ENCODE measurements at places on chromosomes 4 and X. TPM values are rescaled to one million over a fixed set of nuclear protein-coding genes. Genes with fewer than 3 reads are reported as not detected.

DNA sequence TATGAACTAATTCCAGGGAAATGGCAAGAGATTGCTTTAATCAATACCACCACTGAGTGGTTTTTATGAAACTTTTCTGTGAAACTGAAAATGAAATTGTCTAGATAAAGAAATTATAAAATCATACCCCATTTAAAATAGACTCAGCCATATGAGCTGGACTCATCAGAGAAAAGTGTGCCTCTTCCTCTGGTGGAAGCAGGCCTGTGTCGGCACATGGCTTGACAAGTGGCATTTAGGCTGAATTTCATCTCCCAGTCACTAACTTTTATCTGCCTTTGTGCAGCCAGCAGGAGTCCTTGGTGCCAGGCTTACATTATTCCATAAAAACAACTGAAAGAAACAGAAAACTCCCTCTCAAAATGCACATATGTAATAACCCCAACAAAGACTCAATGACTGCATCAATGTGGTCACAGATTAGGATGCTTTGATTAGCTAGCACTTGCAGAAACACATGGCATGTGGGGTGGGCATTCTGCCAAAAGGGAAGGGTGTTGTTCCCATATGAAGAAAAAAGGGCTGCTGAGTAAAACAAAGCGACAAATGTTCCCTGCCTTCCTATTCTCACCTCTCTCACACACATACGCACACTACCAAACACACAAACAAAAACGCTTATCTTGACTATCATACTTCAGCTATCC lies 232.3 kb downstream of the PABPC4L start:
- DNase-seq: peak; percentile 19

GRCh38 chrX:154046940-154047610 lies 27.4 kb upstream of the IRAK1 start:
- DNase-seq: no peak

GRCh38 chr4:36254371-36254770 lies 10.1 kb upstream of the ARAP2 start:
- no peak for DNase-seq

DNA sequence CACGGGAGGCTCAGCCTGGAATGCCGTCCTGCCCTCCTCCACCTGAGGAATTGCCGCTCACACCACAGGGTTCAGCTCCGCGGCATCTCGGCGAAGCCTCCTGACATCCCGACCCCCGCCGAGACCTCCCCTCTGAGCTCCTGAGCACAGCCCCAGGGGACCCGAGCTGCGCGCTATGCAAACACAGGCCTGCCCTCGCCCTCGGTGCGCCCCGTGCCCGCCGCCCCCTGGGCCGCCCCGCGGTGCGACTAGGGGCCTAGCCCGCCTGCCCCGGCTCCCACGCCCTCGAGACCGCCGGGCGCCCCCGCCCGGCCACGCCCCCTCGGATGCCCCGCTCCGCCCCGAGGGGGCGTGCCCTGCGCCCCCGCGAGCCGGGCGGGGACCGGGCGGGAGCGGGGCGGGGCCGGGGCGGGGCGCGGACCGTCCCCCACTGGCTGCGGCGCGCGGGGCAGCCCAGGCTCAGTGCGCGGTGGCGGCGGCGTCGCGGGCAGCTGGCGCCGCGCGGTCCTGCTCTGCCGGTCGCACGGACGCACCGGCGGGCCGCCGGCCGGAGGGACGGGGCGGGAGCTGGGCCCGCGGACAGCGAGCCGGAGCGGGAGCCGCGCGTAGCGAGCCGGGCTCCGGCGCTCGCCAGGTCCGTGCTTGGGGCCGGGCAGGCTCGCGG lies at the start of gene FGFR3:
Gene FGFR3 (plus strand): TSS at position 462 of the 664 bp plus-strand sequence. CDS start 642 bp downstream, outside the sequence.
- DNase-seq: no peak

GRCh38 chr4:118032691-118033090 lies 1.6 kb upstream of the NDST3 start:
- DNase-seq: peak; percentile 43

DNA sequence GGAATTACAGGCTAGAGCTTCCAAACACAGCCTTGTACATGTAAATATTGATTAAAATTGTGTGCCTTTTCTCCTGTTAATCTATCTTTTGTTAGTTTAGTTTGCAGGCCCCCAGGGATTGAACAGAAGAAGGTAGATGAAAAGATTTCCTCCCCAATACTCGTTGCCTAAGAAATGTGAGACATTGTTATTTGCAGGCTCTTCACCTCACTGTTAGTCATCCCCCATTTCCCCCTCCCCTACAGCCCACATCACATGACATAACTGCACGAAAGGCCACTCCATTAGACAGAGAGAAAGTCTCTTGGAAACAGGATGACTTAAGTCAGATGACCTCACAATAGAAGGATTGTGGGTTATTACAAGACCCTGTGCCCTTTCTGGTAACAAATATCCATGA lies 13.3 kb upstream of the MID1 start:
- DNase-seq: peak; percentile 95

DNA sequence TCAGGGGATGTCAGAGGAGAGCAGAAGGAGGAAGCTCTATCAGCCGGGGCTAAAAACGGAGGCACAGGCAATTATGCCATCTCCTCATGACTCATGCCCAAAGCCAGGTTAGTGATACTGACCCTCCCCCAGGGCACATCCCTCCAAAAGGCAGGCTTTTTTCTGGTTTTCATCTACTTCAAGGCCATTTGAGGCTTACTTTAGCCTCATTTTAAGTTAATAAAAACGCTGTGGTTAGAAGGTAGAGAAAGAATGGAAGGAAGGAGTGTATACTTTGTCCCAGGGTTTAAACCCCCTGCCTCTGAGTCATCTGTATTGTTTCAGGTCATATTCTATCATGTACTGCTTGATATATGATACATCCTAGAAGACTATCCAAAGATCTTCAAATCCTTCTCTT lies 89.7 kb upstream of the NDP start:
- DNase-seq: peak; percentile 88

The ABLIM2 gene
- not detected for total RNA-seq

DNA sequence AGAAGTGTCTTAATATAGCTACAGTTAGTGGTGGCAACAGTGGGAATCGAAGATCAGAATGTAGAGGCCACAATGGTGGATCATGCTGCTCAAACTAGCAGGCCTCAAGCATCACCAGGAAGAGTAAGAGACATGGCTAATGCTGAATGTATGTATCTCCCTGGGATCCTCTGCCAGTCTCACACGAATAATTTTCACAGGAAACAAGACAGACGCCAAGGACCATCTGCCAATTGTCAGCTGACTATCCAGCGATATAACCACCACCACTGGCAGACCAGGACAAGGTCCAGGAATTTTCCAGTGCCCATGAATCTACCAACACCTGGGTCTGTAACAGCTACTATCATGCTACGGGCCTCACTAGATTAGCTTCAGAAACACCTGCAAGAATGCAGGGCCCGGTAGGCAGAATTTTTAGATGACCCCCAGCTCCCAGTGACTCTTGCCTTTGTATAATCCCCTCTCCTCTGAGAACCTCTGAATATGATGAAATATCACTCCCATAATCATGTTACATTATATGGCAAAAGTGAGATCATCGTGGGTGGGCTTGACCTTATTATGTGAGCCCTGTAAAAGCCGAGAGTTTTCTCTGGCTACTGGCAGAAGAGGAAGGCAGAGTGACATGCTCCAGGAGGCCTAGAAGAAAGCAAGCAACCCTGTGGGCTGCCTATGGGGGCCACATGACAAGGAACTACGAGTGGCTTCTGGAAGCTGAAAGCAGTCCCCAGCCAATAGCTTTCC lies 429.8 kb downstream of the BCOR start:
- DNase-seq: no peak

GRCh38 chr4:169184686-169185085 lies 86.1 kb downstream of the SH3RF1 start:
- no peak for DNase-seq

The CTSO gene
- 18.0 TPM for total RNA-seq

DNA sequence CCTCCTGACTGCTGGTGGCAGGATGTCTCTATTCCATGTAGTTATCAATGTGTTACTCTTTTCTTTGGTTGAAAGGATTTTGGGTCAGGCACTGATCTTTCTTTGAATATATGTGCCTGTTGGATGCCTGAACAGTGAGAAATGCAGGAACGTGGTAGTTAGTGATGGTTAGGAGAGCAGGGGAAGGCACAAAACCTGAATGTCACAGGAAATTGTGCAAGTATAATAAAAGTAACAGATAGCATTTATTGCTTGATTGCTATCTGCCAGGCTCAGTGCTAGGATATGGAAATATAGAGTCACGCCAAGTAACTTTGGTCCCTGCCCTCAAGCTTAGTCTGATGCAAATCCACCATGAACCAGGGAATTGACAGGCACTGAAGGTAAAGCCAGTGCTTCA lies 219.8 kb upstream of the FAT1 start:
- no peak for DNase-seq

The DIPK2B gene
- total RNA-seq: not detected

The RNF128 gene
- 0.20 TPM for total RNA-seq

- DNase-seq: no peak
Measured at GRCh38 chr4:152064753-152065152, 303.9 kb upstream of the GATB start.

DNA sequence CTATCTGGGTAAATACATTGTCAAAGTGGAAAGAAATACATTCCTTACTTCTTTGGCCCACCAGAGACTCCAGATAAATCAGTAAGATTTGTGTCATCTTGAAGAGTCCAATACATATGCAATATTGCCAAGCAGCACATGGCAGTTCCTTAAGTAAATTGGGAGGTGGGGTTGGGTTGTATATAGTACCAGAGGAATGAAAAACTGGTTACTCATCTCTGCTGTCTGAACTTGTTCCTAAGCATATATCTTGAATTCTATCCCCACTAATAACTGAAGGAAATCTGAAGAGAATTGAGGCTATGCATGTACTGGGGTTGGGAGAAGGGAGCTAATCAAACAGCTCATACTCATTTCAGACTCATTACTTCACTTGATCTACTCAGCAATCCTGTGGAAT lies 14.8 kb downstream of the TCEAL8 start:
- no peak for DNase-seq

- peak; percentile 62 for DNase-seq
Measured at GRCh38 chr4:137474711-137475301, 57.5 kb downstream of the PCDH18 start.

DNA sequence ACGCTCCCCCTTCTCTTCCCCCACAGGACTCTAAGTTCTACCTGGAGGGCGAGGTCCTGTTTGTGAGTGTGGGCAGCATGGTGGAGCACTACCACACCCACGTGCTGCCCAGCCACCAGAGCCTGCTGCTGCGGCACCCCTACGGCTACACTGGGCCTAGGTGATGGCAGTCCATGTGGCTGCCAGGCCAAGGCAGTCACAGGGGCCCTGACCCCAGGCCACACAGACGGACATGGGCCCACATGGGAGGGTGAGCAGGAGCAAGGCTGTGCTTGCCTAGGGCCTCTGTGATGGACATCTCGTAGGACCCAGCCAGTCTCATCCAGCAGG lies 10.0 kb upstream of the ADD1 start:
- no peak for DNase-seq

DNA sequence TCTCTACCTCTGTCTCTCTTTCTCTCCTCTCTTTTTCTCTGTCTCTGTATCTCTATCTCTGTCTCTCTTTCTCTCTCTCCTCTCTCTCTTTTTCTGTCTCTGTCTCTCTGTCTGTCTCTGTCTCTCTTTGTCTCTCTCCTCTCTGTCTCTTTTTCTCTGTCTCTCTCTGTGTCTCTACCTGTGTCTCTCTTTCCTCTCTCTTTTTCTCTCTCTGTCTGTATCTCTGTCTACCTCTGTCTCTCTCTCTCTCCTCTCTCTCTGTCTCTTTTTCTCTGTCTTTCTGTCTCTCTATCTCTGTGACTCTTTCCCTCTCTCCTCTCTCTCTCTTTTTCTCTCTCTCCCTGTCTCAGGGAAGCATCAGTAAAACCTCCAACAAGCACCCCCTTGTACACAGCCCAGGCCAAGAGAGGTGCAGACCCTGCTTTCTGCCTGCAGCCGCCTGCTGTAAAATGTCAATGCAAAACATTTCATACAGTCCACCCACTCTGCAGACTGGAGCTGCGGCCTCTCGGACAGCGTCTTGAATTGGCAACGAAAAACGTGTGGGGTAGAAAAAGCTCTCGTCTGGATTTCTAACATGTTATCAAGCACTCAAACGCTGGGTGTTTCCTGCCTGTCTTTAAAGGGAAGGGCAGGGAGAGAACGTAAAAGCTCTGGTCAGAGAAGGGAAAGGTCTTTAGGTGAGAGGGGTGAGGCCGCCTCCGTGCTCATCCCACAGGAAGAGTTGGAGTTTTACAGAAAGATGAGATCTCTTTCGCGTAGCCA lies 3.7 kb upstream of the SHOX start:
- no peak for DNase-seq

DNA sequence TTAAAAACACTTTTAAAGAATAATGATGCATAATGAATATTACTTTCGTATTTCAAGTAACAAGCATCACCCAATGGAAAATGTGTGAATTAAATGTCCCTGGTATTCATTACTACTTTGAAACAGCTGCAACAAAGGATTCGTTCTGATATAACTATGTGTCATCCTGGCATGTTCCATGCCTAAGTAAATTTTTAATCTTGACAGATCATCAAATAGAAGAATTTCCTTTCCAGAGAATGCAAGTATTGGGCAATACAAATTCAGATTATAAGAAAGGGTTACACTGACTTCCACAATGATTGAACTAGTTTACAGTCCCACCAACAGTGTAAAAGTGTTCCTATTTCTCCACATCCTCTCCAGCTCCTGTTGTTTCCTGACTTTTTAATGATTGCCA lies 105.3 kb downstream of the SPCS3 start:
- peak; percentile 65 for DNase-seq
